NCI-H345 (cell line): ENCODE measurements at places on chromosomes 1 and 21.

DNA sequence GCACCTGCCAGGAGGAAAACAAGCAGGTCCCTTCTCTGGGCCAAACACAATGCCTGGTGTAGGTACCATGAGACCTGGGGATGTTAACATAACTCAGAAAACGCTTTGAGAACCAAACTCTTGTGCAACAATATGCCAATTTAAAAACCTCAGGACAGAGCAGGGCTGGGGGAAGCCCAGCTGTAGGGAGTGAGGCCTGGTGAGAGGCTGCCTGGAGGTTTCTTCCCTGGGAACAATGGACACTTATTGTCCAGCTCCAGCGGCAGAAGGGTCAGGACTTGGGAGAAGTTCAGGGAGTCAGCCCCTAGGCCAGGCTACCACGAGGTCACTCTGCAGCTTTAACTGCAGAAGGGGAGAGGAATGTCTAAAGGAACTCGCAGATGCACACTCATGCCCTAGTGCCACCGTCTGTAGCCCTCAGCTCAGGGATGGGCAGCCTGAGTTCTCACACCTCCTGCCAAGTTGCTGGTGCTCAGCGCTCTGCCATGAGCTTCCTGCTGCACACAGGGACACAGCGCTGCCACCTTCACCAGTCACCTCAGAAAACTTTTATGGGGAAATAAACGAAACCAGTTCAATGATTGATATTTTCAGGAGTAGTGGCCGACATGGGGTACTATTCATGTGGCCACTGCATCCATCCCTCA lies 8.5 kb downstream of the GPR157 start:
- DNase-seq = no peak

- no peak for DNase-seq
Measured at GRCh38 chr1:176384841-176385240, 78.1 kb upstream of the PAPPA2 start.

DNA sequence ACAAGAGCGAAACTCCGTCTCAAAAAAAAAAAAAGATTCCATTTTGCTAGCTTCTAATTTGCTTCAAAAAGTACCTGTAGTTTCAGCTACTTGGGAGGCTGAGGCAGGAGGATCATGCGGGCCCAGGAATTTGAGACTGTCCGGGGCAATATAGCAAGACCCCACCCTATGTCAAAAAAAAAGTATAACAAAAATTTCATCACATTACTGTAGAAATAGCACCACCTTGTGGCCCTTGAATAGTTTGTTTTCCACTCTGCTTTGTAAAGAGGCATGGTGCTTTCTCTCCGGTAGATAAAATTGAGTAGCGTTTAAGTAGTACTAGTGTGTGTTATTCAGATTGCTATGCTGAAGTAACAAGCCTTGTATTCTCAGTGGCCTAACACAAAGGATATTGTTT lies 18.2 kb upstream of the MSTO1 start:
- peak; percentile 87 for DNase-seq

- DNase-seq = no peak
Measured at GRCh38 chr1:235240960-235241359, 79.9 kb upstream of the RBM34 start.

GRCh38 chr1:245829194-245829593 lies 674.4 kb downstream of the KIF26B start:
- DNase-seq = no peak

- no peak for DNase-seq
Measured at GRCh38 chr1:114299331-114299975, 145.8 kb upstream of the SYT6 start.

DNA sequence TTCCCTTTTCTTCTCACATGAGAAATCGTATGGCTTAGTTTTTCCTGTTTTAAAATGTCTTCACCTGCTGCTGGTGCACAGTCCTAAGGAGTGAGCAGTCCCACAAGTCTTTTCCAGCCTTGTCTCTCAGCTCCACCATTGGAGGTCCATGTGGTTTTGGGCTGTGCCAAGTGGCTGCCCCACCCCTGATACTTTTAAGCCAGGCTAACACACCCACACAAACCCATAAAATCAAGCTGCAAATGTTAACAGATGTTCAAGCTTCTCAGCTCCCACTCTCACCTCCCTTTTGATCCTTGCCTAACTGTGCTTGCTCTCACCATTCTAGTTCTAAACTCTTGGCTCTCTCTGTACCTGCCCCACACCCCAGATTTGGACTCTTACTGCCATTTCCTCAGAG lies 74.5 kb upstream of the COL24A1 start:
- DNase-seq = no peak

DNA sequence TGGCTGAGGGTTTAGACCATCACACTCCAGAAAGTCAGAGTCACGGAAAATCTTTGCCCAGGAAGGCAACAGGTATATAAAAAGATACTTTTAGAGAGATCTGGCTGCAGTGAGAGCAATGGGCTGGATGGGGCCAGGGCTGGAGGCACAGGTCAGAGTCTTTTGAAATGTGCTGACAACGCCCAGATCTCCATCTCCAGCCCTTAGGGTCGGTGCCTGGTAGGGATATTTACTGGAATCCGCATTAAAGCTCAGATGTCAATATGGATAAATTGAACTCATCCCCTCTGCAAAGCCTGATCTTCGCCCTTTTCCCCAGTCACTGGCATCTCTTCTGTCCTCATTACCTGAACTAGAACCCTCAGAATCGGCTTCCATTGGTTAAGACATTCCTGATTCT lies 82.2 kb downstream of the BCAR3 start:
- no peak for DNase-seq

GRCh38 chr1:97791251-97791650 lies 129.6 kb downstream of the DPYD start:
- DNase-seq = no peak

DNA sequence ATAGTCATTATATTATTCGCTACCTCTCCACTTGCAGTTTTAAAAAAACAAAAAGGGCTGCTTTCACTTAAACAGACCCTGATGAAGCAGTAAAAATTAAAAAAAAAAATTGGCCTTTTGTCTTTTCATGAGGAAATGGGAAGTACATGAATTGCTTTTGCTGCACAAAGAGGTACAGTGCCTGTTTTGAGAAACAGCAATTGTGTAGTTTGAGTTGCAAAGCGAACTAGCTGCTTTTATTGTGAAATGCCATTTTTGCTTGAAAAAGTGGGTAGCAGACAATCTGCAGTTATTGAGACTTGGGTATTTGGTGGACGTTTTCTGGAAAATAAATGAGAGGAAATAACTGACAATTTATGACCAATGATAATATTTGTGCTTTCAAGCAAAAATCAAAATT lies 7.0 kb downstream of the DIP2A start:
- DNase-seq = no peak

DNA sequence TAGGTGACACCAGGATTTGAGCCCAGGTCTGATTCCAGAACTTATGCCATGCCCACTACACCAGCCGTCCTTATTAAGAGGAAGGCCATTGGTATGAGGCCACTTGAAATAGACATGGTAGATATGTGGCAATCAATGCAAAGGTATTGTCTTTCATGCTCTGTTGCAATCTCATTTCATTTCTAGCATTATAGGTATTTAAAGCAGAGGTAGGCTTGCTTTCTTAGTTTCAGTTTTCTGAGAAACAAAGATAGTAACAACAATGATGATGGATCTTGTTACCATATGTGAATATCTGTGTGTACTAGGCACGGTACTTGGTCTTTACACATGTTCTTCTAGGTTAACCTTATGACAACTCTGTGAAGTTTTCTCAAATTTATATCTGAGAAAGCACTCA lies 113.1 kb downstream of the FGGY start:
- no peak for DNase-seq

DNA sequence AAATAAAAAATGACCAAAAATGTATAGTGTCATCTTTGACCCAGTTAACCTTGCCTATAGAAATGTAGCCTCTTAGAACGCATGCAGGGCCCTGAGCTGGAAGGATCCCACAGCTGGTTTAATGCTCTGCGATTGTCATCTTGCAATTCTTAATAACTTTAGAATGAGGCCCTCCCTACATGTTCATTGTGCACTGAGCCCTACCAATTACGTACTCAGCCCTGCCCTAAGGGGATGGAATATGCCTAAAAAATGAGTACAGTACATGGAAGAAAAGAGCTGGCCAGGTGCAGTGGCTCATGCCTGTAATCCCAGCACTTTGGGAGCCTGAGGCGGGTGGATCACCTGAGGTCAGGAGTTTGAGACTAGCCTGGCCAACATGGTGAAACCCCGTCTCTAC lies 57.8 kb upstream of the BCAR3 start:
- no peak for DNase-seq

GRCh38 chr1:212286556-212287131 lies 1.4 kb downstream of the PPP2R5A start:
- no peak for DNase-seq

DNA sequence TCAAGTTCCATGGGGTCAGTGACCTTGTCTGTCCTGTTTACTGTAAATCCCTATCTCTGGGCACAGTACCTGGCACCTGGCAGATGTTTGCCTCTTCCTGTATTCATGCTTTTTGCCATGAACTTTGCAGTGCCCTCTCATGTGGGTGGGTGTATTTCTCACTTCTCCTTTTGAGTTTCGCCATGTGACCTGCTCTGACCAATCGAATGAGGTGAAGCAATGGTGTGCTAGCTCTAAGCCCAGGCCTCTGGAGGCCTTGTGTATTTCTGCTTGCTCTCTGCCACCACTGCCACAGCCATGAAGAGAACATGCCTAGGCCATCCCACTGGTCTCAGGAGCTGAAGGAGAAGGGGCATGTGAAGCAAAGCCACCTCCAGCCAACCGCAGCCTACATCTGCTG lies 185.5 kb upstream of the ZC3H12A start:
- DNase-seq = no peak

DNA sequence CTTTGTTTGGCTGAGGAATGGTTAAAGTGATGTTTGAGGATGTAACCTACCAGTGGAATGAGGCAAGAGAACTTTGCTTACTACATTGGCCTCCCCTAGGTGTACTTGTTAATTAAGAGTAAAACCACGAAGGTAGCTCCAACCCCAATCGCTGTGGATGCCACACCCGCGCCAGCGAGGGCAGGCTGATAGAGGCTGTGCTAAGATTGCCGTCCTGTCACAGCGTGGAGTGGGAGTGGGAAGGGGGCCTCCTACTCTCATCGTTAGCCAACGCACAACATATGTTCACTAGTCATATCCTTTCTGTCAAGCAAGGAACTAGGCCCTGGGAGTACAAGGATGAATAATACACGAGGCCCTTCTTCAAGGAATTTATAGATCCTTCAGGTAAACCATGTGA lies 99.6 kb downstream of the RUNX1 start:
- no peak for DNase-seq

DNA sequence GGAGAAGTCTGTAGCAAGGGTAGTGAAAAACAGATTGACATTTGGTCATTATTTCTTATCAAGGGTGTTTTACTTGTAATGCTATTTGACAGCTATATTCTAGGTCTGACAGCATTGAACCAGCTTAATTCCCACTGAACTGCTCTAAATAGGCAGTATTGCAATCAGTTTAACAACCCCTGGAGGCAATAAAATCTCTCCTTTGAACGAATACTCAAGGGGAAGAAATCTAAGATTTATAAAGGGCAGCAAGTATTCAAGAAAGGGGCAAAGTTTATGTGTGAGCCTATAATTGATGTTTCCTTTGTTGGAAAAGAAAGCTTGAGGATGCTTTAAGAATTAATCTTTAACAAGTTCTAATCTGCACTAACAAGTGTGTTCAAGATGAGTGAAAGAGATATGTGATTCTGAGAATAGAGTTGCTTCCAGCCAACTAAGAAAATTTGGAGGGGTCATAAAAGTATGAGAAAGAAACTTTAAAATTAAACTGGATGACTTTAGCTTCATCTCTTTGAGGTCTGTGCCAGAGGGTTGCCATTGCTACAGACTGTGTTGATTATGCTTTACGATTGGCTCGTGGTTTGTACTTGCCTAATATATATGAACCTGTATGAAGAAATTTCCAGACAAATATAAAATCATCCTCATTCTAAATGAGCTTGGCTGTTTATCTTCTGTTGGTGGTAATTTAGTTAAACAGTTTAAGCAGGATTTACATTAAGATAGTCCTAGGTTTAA lies 72.5 kb downstream of the ZNF326 start:
- no peak for DNase-seq
